ENCODE measurements at places on chromosomes 3 and 15.

- no peak for DNase-seq
Observed at GRCh38 chr3:133742351-133743091, 3.7 kb upstream of the TF start.

GRCh38 chr3:105733356-105733755, 135.5 kb downstream of the CBLB start:
- DNase-seq = no peak

- DNase-seq = no peak
Observed at GRCh38 chr15:32029862-32030781, at the start of gene CHRNA7. CHRNA7 (plus strand) TSS chr15:32030515; CDS start chr15:32030595, 80 bp downstream.

DNA sequence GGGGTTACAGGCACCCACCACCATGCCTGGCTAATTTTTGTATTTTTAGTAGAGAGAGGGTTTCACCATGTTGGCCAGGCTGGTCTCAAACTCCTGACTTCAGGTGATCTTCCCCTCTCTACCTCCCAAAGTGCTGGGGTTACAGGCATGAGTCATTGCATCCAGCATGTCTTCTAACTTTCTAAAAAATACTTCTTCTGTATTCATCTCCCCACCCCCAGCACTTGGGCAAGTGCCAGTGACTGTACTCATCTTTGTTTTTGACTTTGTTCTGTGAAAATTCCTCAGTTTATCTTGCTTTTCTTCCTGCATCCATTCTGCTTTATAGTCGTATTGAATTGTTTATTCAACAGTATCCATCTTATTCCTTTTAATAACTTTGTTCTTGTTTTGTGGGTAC, 47.6 kb downstream of the ARIH1 start:
- DNase-seq = no peak

DNA sequence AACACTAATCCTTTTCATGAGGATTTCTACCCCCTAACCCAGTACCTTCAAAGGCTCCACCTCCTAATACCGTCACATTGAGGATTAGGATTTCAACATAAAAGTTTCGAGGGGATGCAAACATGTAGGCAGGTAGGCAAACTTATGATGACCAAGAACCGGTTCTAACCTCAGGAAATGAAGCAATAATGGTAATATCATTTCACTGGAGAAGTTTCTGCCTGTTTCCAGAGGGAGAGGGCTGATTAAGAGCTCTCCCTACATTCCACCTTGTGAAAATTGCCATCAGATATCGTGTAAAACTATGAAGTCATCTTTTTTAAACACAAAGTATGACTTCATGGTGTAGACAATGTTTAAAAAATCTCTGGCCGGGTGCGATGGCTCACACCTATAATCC, 31.6 kb downstream of the NKIRAS1 start:
- no peak for DNase-seq

GRCh38 chr3:27289769-27290413, 79.3 kb downstream of the NEK10 start:
- no peak for DNase-seq

GRCh38 chr3:99945328-99945995, 127.8 kb downstream of the CMSS1 start:
- no peak for DNase-seq

GRCh38 chr3:29144807-29145206, 136.1 kb upstream of the RBMS3 start:
- no peak for DNase-seq

DNA sequence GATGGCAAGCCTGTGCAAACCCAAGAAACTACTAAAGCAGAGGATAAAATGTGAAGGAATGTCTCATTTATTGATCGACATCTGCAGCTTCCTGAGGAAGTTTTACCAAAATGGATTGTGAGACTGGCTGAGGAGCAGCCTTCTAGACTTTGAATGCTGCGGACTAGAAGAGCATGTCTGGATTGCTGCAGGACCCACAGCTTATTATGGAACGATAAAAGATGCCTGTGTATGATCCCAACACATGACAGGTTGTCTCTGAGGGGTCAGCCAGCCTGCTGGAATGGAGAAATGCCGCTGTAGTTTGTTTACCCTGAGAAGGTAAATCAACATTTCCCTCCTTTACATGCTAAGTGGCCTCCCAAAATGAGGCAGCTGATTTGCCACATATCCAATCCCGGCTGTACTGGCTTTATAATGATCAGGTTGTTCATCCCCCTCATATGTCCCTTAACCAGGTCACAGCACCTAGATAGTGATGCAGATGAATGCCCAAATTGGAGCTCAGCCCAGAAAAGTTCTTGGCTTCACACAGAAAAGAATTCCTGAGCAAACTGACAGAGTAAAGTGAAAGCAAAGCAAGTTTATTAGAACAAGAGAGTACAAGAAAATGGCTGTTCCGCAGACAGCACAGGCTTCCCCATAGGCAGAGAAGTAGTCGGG, 63.9 kb downstream of the IL12A start:
- DNase-seq = no peak

DNA sequence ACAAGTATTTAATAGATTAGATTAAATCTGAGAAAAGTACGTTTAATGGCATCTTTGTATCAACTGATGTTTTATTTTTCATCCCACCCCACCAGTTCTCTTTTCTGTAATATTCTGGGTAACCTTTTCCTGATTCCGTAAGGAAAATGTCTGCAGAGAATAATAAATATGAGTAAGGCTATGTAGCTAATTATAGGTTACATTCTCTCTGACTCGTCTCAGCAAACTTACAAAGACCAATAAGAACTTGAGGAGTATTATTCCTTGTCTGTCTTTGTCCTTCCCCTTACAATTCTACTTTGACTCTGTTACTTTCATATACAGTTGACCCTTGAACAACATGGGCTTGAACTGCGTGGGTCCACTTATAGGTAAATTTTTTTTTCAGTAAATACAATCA, 12.1 kb downstream of the SNAP23 start:
- DNase-seq = no peak

- DNase-seq = no peak
Observed at GRCh38 chr15:96087180-96087884, 243.2 kb upstream of the NR2F2 start.

- no peak for DNase-seq
Observed at GRCh38 chr3:46847744-46848143, 15.5 kb downstream of the MYL3 start.

- DNase-seq = no peak
Observed at GRCh38 chr3:10808974-10809373, 7.1 kb upstream of the SLC6A11 start.

- DNase-seq = no peak
Observed at GRCh38 chr3:129543156-129543790, at the start of gene H1-8. H1-8 (plus strand) TSS chr3:129543175; CDS start chr3:129543219, 44 bp downstream.

DNA sequence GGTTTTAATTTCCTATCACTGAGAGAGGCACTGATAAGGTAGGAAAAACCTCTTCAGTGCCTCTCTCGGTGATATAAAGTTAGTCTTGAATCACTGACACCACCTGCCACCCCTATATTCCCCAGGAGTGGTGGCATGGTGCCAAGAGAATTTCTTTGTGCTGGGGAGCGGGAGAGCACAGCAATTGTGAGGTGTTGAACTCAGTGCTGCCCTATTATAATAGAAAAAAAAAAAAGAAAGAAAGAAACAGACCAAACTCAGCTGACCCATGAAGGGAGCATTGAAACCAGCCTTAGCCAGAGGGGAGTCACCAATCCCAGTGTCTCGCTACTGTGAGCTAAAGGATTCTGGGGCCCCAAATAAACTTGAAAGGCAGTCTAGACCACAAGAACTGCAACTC, 201.4 kb upstream of the STT3B start:
- no peak for DNase-seq

- no peak for DNase-seq
Observed at GRCh38 chr15:29765898-29766527, 56.3 kb downstream of the TJP1 start.

DNA sequence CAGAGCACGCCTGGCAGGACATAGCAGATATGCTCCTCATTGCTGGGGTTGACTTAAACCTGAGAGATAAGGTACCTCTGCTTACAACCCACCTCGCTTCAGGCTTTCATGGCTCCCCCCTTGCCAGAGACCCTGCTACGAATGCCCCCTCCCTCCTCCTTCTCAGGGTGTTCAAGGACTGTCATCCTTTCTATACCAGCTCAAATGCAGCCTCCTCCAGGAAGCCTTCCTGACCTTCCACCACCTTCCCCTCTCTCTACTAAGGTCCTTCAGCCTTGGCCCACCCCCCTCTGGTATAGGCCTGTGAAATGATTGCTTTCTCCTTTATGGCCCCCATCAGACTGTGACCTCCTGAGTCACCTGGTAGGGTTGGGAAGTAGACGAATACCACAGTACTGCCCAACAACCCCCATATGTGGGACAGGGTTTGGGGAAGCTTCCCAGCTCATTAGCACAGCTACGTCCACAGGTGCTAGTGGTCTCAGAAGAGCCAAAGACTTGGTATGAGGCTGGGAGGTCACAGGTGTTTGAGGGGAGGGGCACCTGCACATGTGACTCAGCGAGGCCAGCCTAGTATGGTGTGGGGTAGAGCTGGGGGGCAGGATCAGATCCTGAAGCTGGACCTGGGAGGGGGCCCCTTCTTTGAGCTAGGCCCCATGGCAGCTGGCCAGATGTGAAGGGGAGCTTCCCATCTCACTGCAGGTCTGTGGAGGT, 32.0 kb downstream of the ANKDD1A start:
- no peak for DNase-seq

DNA sequence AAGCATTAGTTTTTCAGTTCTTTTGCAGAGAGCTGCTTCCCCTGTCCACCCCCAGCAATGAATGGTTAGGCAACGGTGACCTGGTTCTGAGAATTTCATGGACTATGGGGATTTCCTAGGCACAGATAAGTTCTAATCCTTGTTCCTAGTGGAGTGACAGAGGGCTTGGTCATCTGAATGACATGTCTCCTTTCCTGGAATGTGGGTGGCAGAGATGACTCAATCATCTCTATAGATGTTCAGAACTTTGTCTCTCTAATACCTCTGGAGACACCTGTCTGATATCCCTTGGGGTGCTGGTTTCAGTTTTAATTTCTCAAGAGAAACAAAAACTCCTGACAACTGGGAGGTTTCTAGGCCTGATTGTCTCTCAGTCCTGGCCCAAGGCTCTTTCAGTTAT, 10.4 kb downstream of the PLA2G4E start:
- no peak for DNase-seq

GRCh38 chr3:58434168-58434504, 504 bp upstream of the PDHB start:
- DNase-seq = no peak

GRCh38 chr3:184604039-184604601, 42.5 kb downstream of the EPHB3 start:
- no peak for DNase-seq

DNA sequence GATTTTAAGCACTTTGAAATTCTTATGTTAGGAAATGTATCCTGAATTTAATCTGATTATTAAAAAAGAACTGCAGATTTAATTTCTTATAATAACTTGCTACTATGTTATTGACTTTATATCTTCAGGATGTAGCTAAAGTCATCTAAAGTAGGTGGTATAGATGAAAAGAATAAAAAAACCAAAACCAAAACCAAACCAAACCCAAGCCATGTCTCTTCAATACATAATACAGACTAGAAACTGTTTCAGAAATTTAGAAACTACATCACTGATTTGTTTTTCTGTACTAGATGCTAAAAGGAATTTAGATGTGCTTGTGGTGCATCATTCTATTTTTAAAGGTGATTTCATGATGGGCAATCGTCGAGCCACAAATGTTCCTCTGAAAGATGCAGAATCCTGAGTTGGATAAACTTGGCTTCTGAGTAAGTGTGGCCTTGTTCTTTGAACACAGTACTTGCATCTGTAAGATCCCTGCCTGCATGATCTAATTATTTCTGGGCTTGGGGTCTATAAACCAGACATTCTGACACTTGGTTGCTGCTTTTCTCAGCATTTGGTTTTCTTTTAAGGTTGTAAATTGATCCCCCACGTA, 287.1 kb upstream of the SUCLG2 start:
- DNase-seq = no peak

GRCh38 chr3:38049358-38050126, 10.5 kb downstream of the DLEC1 start:
- no peak for DNase-seq

GRCh38 chr15:66440501-66440900, 53.8 kb downstream of the MAP2K1 start:
- no peak for DNase-seq

DNA sequence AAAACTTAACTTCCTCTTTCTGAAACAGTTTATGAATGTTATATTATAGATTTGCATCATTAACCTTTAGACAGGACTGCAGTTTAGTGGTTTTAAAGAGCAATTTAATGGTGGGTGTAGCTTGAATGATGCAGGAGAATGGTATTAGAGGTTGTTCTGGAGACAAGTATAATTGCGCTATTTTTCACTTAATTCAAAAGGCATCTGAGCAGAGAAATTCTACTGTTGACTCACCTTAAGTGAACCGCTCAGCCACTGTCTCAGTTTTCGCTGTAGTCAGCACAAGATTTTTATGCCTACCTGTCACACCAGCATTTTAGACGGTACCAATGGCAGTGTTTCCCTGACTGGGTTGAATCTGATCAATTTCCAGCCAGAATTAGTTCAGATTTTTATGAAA, 348.8 kb upstream of the DCBLD2 start:
- DNase-seq = peak; percentile 41

- no peak for DNase-seq
Observed at GRCh38 chr15:100230784-100231183, 111.0 kb downstream of the ADAMTS17 start.

GRCh38 chr3:10774825-10775224, 41.2 kb upstream of the SLC6A11 start:
- no peak for DNase-seq

DNA sequence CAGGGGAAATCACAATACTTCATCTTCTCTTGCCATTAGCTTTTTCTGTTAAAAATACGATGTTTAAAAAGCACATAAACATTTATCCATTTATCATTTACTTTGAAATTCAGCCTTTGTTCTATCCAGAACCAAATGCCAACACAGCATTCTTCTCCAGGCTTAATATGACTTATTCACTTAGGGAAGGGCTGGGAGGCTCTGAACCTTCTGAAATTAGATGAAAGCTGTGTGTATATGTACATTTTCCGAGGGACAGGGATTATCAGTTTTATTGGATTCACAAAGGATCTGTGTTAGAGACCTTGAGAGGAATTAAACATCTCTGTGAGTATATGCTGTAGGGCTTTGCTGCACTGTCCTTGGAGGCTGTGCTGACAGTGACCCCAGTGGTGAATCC, 210.6 kb upstream of the UBE3A start:
- DNase-seq = no peak

DNA sequence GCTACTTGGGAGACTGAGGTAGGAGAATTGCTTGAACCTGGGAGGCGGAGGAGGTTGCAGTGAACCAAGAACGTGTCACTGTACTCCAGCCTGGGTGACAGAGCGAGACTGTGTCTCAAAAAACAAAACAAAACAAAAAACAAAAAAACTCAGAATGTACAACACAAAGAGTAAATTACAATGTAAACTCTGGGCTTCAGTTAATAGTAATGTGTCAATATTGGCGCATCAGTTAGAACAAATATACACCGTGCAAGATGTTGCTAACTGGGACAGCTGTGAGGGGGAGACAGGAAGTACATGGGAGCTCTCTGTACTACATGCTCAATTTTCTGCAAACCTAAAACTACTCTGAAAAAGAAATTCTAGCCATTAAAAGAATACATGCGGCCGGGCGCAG, 23.5 kb upstream of the TRPM1 start:
- DNase-seq = no peak

- DNase-seq = no peak
Observed at GRCh38 chr3:108388136-108389132, 92.1 kb downstream of the HHLA2 start.

GRCh38 chr3:144380849-144381248, 409.2 kb downstream of the DIPK2A start:
- DNase-seq = no peak

Data from HS-5 (cell line).